H9 (cell line): ENCODE measurements at places on chromosomes 16 and 17.

- no peak for DNase-seq
Observed at GRCh38 chr17:29483503-29483902, 83.3 kb downstream of the ABHD15 start.

- DNase-seq: no peak
Observed at GRCh38 chr17:46056800-46057304, 57.8 kb downstream of the STH start.

DNA sequence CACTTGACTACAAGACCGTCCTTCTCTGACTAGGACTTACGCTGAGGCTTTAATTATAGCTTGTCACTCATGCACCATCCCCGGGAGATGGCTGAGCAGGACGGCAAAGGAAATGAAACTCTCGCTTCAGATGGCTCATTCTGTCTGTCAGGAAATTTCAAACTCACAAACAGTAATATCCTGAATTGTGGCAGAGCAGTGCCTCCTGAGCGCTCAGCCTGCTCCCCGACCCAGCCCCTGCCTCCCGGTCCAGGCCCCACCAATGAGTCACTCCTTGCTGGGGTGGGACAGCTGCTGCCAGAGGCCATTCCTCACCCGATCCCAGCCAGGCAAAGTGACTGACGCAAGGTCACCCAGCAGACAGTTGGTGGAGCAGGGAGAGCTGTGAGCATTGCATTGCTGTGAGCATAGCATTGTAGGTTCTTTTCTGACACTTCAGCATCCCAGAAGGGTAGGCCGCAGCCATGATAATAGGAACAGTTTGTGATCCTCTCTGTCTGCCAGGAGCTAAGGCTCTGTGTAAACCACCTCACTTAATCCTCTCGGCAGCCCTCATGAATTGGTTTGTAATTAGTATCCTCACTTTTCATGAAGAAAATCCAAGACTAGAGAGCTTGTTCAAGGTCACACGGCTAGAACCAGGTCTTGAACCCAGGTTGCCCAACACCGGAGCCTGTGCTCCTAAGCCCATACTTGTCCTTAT is 20.9 kb downstream of the CCDC182 start:
- DNase-seq: no peak

DNA sequence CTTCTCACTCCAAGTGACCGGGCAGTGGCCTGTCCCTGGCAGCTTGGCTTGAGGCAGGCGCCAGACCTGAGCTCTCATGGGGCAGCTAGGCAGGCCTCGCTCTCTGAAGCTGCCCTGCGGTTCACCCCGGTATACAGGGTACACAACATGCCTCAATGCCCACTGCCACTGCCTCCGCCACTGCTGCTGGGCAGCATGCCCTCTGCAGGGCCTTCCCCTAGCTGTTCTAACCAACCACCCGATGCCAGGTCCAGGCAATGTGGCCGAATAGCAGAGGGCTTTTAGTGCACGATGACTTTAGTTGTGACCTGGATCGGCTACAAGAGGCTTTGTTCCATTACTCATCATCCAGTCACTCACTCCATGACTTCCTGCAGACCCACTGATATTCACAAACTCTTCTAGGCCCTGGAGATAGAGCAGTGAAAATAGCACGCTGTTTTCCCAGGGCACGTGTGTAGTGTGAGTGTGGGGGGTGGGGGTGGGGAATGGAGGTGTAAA is 19.7 kb downstream of the CDC42EP4 start:
- peak; percentile 25 for DNase-seq

GRCh38 chr16:3625911-3626732 is 14.7 kb upstream of the SLX4 start:
- DNase-seq: no peak

GRCh38 chr17:54864636-54865356 is 35.9 kb upstream of the TOM1L1 start:
- DNase-seq: no peak

GRCh38 chr17:67534941-67535340 is 157.9 kb downstream of the PITPNC1 start:
- peak; percentile 26 for DNase-seq

- DNase-seq: no peak
Observed at GRCh38 chr16:90005956-90006663, 13.1 kb downstream of the DBNDD1 start.

DNA sequence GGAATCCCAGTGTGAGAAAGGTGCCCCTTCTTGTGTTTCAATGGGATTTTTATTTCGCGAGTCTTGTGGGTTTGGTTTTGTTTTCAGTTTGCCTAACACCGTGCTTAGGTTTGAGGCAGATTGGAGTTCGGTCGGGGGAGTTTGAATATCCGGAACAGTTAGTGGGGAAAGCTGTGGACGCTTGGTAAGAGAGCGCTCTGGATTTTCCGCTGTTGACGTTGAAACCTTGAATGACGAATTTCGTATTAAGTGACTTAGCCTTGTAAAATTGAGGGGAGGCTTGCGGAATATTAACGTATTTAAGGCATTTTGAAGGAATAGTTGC is 567 bp downstream of the UBB start:
- no peak for DNase-seq
